ENCODE measurements at places on chromosomes 5 and 9.

GRCh38 chr9:85431339-85432102 is 310.2 kb downstream of the AGTPBP1 start:
- peak; percentile 30 for DNase-seq

DNA sequence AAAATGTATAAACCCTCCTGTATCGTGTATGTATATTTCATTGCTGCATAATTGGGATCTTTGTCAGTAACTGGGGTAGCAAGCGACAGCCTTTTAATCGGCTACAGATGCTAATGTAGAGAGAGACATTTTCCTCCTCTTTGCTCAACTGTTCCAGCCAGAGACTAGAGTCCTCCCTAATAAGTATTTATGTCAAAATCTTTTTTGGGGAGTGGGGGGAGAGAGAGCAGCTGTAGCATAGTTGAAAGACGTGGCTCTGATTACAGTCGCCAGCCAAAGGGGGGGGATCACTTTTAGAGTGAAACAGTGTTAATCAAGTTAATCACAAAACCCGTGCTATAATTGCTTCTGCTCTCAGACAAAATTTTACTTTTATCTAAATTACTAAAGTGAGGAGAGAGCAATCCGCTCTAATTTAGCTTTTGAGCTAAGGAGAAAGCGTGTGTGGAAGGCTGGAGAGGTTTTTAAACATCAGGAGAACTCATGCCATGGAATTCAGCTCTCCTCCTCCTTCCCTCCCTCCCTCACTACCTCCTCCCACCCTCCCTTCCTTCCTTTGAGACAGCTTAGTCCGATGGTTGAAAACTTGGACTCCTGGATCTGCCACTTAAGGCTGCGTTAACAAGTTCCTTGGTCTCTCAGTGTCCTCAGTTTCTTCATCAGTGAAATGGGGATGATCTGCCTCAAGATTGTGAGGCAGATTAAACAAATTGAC is 87.3 kb upstream of the ZNF618 start:
- no peak for DNase-seq

DNA sequence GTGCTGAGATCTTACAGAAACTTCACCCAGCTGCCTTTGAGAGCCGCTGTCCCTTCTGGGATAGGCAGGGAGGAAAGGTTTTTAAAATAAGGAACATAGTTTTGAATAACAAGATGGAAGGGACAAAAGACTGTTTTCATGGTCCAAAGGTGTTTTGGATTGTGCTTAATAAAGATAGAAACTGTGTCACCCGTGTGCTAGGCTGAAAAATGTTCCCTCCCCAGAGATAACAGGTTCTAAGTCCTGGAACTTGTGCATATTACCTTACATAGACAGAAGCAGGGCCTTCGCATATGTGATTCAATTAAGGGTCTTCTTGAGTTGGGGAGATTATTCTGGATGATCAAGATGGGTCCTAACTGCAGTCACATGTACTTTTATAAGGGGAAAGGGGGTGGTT is 1.9 kb upstream of the CEMIP2 start:
- DNase-seq, result no peak

DNA sequence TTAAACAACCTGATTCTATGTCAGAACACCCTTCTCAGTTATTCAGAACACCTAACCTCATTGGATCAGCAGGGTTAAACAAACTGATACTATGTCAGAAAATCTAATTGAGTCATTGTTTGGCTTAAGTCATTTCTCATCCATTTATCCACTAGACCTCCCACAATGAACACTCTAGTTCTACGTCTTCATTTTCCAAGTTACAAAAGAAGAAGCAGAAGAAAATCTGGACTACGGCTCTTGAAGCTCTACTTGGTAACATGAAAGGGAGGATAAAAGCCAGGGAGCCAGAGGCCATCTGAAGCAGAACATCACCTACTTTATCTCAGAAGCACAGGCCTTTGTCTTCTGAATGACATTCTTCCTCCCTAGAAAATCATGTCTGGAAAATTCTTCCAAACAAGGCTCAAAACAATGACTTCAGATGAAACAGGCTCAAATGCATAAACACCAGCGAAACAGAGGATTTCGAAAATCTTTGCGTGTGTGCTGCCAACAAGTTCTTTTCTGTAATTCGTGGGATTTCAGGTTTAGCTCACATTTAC is 35.4 kb upstream of the TGFBI start:
- DNase-seq, result no peak

Data from hepatocyte (in vitro differentiated cells).